ENCODE measurements at places on chromosomes 6 and 20.

GRCh38 chr6:9620263-9620662 is 794.6 kb downstream of the TFAP2A start:
- DNase-seq, result no peak

DNA sequence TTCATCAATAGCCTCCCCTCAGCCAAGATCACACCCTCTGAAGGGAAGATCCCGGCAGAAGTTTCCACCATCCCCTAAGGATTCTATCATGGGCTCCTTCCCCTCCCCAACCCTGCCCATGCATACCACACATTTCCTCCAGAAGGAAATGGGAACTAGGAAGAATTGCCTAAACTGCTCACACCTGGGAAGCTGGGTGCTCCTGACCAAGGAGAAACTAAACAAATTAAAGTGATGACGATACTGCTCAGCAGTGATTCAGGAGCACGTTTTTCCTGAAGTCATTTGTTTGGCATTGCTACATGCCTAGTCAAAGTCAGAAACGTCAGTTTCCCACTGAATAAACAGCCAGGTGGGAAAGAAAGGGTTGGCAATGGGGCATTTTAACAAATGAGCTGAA is 136.1 kb upstream of the CDYL start:
- no peak for DNase-seq

DNA sequence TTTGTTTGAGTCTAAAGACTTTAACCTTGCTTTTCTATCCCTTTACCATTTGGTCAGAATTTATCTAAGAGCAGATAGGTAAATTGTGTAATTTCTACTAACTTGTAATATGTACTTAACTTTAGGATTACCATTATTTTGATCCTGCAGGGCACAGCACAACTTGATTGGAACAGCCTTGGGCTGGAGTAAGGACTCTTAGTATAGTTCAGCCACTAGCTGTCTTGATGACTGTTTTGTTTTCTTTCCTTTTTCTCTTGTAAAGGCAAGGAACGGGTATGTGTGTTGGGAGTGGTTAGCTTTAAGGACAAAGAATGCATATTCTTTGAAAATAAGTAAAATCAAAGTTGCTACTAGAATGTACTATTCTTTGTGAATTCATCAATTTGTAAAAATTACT is 203.2 kb downstream of the ZFAND3 start:
- DNase-seq, result no peak

GRCh38 chr6:1285956-1286355 is 25.9 kb upstream of the FOXQ1 start:
- no peak for DNase-seq

DNA sequence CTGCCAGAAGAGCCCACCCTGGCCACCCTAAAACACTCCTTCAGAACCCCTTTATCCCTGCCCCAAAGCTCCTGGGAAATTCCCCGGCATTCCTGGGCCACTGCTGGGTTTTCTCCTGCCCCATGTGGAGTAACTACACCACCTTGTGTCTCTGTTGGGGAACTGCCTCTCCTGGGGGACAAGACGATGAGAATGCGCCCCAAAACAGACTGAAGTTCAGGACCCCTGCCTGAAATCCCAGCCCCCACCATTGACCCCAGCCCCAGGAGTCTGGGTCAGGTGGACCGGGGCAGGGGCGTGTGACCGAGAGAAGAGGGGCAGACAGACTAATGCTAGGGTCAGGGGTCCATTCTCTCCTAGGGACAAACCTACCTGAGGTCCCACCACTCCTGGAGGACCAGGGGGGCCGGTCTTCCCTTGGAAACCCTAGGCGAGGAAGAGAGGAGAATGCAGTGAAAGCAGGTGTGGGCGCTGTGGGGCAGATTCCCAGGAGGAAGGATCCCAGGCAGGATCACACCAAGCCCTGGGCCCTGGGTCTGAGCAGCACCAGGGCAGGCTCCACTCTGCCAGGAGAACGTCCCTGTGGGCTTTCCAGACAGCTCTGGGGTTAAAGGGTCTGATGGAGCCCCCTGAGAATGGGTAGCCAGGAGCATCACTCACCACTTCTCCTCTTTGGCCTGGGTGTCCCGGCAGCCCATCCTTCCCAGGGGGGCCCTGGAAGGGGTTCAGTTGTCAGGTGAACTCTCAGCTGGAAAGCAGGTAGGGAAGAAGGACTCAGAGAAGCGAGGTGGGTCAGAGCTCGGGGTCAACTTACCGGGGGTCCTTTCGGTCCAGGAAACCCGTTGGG is 19.4 kb downstream of the COL11A2 start:
- peak; percentile 13 for DNase-seq

- no peak for DNase-seq
Observed at GRCh38 chr6:115767931-115768330, 292.8 kb downstream of the FRK start.

- no peak for DNase-seq
Observed at GRCh38 chr6:124622351-124622750, 339.9 kb upstream of the RNF217 start.

DNA sequence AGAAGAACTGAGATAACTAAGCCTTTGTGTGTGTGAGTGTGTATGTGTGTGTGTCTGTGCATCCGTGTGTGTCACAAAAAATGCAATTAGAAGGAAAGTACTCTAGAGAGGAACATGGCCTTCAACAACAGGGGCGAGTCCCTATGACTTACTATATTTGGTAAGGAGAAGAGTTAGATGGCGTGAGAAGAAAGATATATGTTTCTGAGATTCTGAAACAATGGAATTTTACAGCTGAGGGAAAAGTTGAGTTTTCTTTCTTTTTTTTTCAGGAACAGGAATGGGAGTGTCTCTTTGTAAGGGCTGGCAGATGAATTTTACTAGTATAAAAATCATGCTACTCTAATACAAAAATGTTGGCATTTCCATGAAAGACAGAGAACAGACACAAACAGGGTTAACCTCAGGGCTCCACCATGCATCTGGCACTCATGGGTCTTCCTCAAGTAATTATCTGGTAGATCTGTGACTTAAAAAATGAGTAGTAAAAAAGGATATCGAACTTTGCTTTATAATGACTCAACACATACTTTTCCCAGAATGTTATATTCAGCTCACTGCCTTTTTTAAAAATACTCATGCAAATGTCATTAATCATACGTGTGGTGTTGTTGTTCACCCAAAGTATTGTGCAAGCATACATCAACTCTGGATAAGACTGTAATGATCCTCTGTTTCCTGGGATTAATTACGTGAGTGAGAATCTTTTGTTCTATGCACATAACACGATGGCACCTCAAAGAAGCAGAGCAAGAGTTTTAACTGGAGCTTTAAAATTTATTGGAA is 12.8 kb upstream of the SASH1 start:
- DNase-seq, result no peak
